Stimulated activated CD4-positive, alpha-beta T cell treated with anti-CD3 and anti-CD28 coated beads, Interleukin-15, amount 100 ng/mL, for 1 hour (primary cell): ENCODE measurements at places on chromosomes 1 and 21.

- no peak for DNase-seq
These were observed 201.1 kb downstream of the PRDM2 start for GRCh38 chr1:13901039-13901438.

- DNase-seq = no peak
These were observed 3.7 kb downstream of the ST3GAL3 start for GRCh38 chr1:43711049-43711448.

- DNase-seq = no peak
These were observed 62.5 kb downstream of the SLC16A1 start for GRCh38 chr1:112893288-112894009.

DNA sequence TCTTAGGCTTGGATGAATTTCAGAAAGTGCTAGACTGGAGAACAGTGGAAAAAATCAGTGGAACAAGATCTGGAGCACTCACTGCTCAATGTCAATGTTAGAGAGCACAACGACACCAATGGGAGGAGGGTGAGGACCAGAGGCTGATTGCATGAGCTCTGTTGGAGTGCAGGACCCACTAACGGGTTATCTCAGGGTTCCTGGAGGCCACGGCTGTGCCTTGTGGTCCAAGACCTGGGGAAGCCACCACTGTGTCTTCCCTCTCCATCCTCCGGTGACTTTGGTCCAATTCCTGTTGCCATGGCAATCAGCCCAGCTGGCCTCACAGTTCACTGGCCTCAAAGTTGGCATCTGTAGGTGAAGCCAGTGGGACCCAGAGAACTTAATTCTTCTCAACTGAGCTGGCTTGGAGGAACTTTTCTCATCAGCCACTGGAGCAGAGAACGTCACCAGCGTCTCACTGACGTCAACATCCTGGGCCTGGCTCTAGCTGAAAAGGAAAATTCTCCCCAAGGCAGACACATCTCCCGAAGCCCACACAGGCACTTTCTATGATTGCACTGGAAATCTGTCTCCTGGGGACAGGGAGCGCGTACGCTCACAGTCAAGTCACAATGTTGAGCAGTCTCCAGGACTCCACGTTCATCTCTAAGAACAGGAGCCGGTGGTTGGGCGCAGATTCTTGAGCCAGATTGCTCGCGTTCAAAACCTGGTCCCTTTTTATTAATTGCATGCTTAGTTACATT lies 21.9 kb upstream of the GPR157 start:
- DNase-seq = no peak

GRCh38 chr1:94899756-94900155 lies 27.2 kb downstream of the CNN3 start:
- no peak for DNase-seq

DNA sequence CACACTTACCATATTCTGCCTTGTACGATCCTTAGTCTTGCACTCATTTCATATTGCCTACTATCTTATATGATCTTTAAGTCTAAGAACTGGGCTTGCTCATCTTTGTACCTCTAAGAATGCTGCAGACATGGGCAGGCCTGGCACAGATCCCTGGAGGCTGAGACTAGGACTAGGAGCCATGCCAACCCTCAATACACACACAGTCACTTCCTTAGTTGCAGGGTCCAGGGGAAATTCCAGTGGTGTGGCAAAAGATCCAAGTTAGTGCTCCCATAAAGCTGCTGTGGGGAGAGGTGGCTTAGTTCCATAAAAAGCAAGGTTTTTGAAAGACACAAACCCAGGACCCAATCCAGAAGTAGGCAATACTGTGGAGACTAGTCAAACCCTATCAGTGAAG lies 59.9 kb downstream of the CYYR1 start:
- DNase-seq = no peak

DNA sequence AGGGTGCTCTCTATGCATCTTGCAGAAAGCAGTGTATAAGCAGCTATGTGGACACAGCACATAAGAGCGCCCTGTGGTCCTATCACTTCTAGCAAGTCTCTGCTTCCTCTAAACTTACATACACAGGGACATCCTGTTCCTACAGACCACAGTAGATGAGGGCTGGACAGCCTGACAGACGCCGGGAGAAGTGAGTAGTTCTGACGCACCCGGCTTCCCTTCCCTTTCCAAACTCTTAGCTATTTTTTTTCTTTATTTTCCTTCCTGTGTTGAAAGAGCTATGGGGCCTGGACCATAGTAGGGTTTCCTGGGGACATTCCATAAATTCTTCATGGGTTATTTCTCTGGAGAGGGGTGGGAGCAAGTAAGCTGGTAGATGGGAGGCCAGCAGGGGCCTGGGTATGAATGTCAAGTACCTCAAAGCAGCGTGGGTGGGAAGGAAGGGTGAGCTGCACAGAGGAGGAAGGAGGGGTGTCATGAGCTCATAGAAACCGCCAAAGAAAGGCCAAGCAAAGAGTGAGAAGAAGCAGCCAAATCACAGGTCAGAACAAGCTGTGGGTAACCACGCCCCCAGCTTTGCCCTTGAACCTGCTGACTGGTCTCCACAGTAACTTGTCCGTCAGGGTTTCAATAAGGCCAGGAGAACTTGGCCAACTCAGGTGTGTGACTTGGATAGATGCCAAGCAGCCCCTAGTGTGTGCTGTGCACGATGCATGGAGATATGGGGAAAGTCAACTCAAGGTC lies 36.6 kb downstream of the PLXNA2 start:
- DNase-seq = no peak

GRCh38 chr1:54768093-54768492 lies 3.8 kb upstream of the PARS2 start:
- DNase-seq = no peak
